ENCODE measurements at places on chromosomes 16 and 17.

GRCh38 chr16:35598696-35599332 lies 2139.4 kb downstream of the TP53TG3F start:
- DNase-seq = no peak

- no peak for DNase-seq
Observed at GRCh38 chr17:62754631-62755030, 53.5 kb downstream of the MARCHF10 start.

DNA sequence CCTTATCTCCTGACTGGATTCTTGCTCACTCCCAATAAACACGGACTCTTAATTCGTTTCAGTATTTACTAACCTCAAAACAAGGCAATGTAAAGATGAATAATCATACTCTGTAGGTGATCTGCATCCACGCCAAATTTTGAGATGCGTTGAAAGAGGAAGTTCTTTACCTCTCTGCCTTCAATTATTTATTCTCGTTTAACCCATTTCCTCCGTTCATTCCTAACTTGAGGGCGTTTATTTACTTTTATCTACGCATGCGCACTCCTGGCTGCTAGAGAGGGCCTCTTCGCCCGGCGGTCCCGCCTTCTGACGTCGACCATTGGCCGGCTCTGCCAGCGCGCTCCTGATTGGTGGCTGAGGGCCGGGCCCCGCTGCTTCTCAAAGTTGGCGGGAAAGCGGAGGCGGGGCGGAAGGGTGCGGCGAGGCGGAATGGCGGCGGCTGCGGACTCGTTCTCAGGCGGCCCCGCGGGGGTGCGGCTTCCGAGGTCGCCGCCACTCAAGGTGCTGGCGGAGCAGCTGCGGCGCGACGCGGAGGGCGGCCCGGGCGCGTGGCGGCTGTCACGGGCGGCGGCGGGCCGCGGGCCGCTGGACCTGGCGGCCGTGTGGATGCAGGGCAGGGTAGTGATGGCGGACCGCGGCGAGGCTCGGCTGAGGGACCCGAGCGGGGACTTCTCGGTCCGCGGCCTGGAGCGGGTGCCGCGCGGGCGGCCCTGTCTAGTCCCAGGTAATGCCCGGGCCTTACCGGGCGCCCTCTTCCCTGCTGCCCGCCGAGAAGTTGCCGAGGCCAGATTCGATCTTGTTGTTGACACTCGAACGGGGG lies at the start of gene RMI2:
Gene RMI2 (plus strand): TSS at position 420 of the 823 bp plus-strand sequence. CDS start 13 bp downstream, at position 433.
- DNase-seq = peak; percentile 97

DNA sequence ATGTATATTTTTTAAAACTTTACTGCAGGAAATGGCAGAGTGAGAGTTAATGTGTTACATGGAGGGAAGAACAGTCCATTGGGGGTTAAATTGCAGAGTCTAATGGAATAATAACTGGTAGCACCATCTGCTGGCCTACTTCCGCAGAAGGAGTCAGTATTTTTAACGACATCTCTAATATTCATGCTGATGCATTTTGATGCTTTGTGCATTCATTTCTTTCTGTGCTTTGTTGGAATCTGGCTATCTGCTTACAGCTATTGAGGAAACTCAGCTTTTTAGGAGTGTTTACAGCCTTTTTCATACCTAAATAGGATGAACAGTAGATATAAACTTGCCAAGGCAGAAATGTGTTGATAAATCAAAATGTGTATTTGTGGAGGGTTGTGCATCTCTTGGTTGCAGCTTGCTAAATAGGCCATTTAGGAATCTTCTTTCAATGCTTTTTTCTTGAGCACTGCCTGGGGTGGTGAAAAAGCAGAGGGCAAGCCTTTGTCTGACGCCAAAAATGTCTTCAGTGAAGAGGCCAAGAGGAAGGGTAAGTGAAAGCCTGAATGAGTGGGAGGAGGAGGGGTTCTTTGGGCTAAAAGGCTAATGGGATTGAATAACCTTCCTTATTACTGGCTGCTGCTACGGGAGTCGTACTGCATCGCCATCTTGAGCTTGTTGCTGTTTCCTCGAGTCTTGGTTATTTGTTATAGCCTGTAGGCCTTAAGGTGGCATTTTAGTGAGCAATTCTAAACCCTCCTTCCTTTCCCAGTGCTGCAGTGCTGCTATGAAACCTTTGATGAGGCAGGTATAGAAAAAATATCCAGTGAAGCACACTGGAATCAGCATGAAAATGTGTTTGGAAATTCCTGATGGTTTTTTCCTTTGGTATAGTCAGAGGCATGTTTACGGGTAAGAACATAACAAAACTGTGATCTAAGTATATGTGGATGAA lies 153.3 kb downstream of the CHD9 start:
- DNase-seq = no peak

GRCh38 chr16:58518980-58519368 lies 3.7 kb downstream of the SETD6 start:
- DNase-seq = no peak

GRCh38 chr16:74275031-74275636 lies 21.5 kb upstream of the PSMD7 start:
- no peak for DNase-seq

DNA sequence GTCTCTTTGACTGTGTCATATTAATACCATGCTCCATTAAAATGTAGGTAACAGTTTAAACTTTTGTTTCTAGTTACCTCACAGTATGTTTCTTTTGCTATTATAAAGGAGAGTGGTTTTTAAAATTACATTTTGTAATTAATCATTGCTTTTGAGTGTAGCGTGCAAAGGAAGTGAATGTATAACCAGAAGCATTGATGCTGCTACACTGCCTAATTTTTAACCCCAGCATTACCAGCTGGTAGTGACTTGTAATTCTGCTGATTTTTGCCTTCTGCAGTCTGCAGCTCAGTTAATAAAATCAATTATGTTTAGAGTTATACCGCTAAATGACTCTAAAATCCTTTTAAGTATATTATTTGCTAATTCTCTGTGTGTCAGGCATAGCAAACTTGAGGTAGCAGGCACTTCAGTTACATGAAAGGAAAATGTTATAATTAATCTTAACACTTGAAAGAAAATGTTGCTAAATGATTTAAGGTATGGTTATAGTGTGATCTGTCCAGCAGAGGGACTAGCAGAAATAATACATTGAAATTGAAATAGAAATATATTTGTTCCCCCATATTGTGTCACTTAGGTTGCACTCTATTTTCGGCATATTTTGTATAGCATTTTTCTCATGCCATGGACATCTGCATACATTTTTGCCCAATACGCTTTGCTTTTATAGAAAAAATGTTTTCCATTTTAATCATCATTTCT lies 388.5 kb downstream of the CNTNAP4 start:
- no peak for DNase-seq

DNA sequence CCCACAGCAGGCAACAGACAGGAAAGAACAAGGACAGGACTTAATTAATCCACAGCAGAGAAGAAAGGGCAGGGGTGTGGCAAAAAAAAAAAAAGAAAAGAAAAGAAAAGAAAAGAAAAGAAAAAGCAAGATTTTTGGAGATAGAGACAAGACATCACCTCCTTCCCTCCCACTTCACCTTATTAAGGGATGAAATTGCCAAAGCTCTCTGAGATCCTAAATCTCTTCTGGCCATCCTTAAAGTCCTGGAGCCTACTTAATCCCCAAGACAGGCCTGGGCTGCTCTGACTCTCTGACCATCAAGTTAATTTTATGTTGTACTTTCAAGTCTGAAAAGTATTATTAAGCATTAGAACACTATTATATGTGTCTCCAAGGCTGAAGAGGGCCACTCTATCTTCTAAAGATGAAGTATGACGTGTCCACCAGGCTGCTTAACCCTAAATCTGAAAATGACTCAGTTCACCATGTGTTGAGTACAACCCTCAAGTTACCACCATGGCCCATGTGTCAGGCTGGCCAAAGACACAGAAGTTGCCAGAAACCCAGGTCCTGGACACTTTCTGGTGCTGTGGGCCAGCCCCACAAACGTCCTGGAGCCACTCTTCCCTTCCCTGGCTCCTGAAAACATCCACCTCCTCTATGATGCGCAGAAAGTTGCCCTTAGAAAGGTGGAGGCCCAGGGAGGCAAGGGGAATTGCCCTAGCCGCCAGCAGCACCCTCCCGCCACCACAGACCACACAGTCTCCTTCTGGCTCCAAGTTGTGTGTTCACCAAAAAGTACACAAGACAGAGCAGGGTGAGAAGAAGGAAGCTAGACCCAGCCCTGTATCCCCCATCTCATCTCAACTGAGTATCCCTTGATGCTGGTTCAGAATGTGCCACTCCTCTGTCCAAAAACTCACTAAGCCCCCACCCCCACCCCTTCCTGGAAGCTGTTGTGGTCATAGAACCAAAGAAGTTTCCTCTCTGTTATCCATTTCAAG lies 2.7 kb downstream of the SOCS1 start:
- DNase-seq = no peak

GRCh38 chr16:89798832-89799370 lies 17.5 kb downstream of the FANCA start:
- no peak for DNase-seq

GRCh38 chr17:8392274-8392673 lies 5.4 kb downstream of the RNF222 start:
- no peak for DNase-seq

- DNase-seq = no peak
Observed at GRCh38 chr17:83056583-83057396, 22.6 kb upstream of the METRNL start.

DNA sequence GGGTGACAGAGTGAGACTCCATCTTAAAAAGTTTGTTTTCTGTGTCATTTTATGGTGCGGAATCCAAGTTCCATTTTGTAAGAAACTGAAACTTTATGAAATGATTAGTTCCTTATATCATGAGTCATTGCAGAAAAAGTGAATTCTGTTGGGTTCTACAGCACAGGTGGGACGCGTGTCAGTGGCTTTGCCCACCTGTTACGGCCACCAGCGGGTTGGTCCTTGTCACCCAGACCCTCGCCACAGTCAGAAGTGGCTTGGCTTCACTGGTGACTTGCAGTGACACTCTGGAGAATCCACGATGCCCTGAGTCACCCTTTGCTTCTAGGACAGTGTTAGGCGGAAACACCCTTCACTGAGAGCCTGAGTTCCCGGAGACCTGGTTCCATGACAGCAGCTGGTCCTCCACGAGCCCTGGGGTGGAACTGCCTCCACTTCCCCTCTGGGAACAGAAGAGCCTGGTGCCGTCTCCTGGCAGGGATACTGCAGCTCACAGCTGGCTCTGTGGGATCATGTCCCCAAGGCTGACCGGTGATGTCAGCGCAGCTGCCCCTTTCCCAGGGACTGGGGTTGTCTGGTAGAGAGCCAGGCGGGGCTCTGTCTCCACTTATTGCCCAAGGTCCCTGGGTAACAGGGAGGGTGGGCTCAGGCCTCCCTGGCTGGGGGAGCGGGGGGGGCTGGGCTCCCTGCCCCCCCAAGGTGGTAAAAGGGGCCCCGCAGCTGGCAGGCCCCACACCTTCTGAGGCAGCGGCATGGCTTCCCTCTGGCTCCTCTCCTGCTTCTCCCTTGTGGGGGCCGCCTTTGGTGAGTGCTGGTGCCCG lies at the start of gene CTRB1:
Gene CTRB1 (plus strand): TSS at position 733 of the 821 bp plus-strand sequence. CDS start 20 bp downstream, at position 753.
- DNase-seq = no peak

- no peak for DNase-seq
Observed at GRCh38 chr17:35907691-35908090, 22.9 kb downstream of the RDM1 start.

GRCh38 chr17:869567-870525 lies 87.7 kb downstream of the MRM3 start:
- no peak for DNase-seq

DNA sequence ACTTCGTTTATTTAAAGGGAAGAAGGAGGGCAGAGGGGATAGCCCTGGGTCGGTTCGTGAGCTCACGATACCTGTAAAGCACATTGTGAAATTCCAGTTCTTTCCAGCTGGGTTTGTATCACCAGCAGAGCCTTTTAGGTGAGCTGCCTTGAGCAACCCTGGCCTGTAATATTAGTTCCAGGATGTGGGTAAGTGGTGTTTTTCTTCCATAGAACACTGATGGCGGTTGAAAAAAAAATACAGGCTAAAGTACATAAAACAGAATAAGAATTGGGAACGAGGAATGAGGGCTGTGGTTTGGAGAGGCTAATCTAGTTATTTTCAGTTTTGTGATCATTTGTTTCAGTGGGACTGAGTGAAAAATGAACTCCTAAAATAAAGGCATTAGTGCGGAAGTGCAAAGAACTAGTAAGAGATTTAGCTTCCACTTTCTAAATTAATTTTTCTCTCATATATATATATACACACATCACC lies 20.6 kb downstream of the HS3ST3B1 start:
- DNase-seq = no peak

DNA sequence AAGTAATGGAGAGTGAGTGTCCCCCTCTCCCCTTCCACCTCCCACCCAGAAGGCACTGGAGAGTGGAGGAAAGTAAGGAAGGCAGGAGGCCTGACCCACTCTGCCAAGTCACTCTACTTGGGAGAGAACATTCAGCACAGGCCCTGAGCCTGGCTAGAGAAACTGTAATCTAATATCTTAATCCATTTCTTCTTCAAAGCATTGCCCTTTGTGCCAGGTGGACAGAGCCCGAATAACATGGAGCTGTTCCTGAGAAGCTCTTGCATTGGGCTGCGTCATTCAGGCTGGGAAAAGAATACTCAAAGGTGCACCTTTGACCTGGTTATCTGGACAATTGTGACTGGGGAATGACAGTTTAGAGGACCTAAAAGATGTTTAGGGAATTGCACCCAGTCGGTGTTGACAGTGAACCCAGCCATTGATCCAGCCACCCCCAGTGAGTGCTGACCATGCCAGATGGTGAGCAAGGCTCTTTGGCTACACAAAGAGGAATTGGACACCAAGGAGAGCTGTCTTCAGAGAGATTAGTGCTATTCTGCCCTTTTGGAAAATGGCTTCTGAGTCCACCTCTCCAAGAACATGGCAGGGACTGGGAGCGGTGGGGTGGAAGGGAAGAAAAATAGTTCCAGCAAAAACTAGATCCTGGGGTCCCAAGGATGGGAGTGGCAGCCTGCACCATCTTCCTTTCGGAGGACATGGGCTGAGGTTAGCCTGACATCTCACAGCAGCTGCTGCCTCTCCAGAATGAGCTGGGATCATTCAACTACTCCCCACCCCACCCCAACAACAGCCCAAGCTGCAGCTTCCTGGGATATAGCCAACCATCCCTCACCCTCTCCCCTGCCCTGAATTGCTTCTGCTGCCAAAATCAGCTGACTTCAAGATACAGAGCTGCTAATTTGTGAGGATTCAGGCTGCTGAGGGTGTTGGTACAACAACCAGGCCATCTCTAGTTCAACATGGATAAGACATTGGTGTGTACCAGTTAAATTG lies 11.6 kb upstream of the NOG start:
- DNase-seq = no peak

- DNase-seq = no peak
Observed at GRCh38 chr16:27547134-27547533, 2.6 kb downstream of the GTF3C1 start.

All from stimulated activated CD4-positive, alpha-beta T cell treated with anti-CD3 and anti-CD28 coated beads, TNF-alpha, amount 100 ng/mL, for 48 hours (primary cell).